ENCODE measurements at places on chromosomes 5 and 9.

DNA sequence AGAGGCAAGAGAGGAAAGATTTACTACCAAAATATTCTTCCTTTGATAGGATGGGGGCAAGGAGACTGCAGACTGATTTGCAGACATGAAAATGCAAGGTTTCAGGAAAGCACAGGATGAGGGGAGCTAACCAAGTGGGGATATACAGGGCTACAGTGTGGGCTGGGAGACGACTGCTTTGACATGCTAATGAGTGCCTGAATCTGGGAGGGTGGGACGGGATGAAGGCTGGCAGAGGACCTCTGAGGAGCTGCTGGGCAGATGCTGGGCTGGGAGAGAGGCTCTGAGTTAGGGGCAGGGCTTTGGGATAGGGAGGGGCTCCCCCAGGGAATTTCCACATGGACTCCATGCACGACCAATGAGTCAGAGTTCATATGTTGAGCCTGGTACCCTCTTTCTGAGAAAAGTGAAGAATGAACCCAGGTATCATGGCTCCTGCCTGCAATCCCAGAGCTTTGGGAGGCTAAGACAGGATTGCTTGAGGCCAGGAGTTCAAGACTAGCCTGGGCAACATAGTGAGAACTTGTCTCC, 4.9 kb upstream of the CPLX2 start:
- DNase-seq, result no peak

DNA sequence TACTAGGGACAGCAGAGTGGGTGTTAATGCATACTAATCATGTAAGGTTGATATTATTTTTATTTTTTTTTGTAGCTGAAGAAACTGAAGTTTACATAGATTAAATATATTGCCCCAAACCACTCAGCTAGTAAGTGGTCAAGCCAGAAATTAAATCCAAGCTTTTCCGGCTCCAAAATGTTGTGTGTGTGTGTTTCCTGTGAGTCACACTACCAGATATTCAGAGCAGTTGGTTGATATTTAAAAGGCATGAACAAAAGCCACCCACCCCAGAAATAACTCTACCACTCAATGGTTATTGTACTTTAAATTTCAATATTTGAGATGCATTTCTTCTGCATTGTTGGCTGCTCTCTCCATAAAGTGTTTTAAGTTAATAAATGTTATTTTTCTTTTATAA, 29.5 kb downstream of the KCNN2 start:
- DNase-seq, result peak; percentile 46

DNA sequence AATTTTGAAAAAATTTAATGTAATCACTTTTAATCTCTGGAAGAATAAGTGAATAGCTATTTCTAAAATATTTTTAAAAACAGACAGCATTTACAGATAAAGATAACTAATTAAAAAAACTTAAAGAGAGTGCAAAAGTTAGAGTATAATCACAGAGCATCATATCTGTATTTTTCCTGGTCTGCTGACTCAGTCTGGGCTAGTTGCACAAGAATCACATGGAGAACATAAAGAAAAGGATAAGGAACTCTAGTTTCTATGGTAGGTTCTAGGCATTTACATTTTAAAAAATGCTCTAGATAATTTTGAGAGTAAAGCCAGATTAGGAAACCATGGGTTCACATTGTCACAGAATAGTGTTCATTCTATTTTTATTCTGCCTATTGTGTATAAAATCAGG, 347.4 kb downstream of the PSAT1 start:
- DNase-seq, result peak; percentile 39

GRCh38 chr5:100722657-100723056, 180.4 kb downstream of the ST8SIA4 start:
- DNase-seq, result no peak

- DNase-seq, result peak; percentile 59
Observed at GRCh38 chr9:105881654-105882349, 187.5 kb downstream of the TMEM38B start.

DNA sequence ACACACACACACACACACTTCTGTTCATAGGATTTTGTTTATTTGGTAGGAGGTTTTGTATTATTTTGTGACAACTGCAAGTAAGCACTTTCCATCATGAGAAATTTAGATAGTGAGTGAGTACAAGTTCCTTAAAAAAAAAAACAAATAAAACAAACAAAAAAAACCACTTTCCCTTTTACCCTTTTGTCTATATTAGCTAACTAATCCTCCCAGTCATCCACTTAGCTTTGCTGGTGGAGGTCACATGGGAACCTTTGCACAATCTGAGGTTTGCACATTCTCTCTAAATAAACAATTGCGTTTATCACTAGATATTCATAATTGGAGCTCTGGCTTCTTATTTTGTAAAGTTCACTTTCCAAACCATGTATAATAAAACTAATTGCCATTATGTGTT, 6.8 kb downstream of the ITGA1 start:
- DNase-seq, result peak; percentile 88

GRCh38 chr5:41415242-41415641, 95.2 kb downstream of the PLCXD3 start:
- peak; percentile 6 for DNase-seq

GRCh38 chr9:94656200-94656599, 16.9 kb upstream of the FBP1 start:
- peak; percentile 41 for DNase-seq

GRCh38 chr5:112485934-112486355, 66.9 kb upstream of the EPB41L4A start:
- DNase-seq, result no peak

DNA sequence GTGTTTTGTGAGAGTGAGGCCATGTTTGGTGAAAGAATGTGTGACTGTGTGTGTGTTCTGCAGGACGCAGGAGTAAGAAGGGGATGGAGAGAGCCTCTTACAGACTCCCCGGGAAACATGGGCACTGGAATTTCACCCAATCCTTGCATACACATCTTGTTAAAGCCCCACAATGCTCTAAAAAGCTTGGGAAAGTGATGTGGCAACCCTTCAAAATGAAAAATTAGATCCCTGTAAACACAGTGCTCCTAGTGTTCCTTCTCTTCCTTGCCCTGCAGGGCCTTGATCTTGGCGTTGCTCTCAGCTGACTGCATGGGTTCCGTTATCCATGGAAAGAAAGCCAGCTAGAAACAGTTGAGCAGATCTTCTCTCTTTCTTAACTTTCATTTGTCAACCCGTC, 701.7 kb downstream of the SEMA5A start:
- DNase-seq, result no peak

GRCh38 chr5:11048760-11049159, 287.7 kb upstream of the DAP start:
- no peak for DNase-seq

DNA sequence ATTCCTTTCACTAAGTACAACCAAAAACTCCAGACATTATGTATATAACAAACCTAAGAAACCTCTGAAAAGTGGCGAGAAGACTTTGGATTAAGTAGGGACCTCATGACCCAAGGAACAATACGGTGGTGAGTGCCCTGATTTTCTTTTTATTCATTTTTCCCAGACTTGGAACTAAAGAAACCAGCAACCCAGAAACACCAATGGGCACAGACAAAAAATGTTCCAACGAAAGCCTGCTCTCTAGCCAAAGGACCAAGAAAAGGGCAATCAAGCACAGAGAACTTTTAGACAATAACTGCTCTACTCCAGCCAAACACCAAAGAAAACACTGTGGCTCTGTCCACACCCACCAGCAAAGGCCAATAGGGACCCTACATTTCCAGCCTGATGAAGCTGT, 66.2 kb upstream of the SSBP2 start:
- no peak for DNase-seq

- peak; percentile 30 for DNase-seq
Observed at GRCh38 chr5:79418276-79418675, 95.7 kb downstream of the HOMER1 start.

DNA sequence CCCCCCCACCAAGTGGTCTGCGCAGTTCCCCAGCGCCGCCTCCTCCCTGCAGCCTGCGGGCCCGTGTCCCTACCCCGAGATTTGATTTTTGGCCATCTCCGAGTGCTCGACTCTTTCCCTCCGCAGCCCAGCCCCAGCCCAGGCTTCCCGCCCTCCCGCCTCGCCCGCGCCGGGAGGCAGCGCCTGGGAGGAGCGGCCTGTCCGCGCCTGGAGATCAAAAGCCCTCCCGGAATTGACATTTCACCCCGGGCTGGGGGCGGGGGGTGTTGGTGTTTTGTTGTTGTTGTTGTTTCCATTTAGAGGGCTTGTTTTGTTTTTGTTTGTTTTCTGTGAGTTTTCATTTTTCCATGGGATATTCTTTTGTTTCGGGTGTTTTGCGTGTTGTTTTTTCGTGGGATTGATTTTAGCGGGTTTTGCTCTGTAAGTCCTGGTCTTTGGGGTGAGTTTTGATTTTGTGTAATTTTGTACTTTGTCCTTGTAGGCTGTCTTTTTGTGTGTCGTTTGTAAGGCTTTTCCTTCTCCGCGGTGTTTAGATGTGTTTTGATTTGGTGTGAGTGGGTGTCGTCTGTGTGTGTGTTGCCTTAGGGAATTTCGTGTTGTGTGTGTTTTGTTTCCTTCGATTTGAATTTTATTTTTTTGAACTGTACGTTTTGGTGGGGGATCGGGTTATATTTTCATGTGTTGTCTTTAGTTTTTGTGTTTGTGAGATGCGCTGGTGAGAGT, 1.7 kb upstream of the PAX5 start:
- DNase-seq, result no peak

DNA sequence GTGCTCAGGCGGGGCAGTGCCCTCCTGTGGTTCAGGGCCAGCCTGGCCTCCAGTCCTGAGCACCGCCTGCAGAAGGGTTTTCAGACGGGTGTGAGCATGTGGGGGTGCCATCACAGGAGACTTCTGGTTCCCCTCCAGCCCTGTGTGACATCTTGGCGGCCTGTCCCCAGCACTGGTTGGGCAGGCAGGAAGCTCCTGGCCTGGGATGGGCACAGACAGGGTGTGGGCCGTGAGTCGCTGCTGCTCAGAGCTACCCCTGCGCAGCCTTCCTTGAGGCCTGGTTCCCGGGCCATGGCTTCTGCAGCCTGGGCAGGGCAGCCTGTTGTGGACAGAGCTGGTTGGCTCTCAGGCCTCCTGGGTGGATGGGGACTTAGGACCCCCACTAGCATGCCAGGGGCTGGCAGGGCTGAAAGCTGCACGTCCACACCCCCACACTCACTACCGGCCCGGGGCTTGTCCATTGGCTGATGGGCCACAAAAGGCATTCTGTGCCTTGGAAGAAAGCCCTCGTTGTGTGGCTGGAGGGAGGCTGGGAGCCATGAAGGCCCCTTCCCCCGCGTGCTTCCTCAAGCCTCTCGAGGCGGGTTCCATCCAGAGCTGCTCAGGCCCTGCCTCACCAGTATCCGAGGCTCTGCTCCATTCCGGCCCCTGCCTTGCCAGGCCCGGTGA, 58.7 kb downstream of the RXRA start:
- no peak for DNase-seq

DNA sequence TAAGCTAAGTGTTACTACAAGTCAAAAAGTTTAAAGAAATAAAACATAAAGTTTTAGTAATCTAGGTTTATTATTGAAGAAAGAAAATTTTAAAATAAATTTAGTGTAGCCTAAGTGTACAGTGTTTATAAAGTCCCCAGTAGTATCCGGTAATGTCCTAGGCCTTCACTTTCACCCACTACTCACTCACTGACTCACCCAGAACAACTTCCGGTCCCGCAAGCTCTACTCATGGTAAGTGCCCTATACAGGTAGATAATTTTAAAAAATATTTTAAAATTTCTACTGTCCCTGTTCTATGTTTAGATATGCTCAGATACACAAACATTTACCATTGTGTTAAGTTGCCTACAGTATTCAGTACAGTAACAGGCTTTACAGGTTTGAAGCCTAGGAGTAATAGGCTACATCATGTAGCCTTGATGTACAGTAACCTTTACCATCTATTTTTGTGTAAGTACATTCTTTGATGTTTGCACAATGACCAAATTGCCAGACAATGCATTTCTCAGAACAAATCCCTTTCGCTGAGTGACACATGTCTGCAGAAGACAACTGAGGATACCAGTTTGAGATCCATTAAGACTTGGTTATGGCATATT, 253.6 kb downstream of the TRIM32 start:
- no peak for DNase-seq

- DNase-seq, result no peak
Observed at GRCh38 chr5:50887889-50888633, 221.6 kb downstream of the PARP8 start.

DNA sequence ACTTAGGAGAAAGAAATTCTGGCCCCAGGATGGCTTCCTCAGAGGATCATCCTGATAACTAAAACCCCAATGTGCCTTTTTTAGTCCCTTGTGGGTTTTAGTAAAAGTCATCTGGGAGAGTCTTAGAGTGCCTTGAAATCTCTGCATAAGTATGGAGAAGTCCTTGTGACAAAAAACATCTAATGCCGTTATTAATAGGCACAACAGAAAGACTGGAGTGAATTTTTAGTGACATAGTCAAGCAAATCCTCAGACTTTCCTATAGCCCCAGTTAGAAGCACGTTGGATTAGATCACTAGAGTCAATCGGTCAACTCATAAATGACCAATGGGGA, 108.2 kb upstream of the MPDZ start:
- DNase-seq, result no peak

GRCh38 chr5:68426586-68426985, 211.0 kb downstream of the PIK3R1 start:
- no peak for DNase-seq

DNA sequence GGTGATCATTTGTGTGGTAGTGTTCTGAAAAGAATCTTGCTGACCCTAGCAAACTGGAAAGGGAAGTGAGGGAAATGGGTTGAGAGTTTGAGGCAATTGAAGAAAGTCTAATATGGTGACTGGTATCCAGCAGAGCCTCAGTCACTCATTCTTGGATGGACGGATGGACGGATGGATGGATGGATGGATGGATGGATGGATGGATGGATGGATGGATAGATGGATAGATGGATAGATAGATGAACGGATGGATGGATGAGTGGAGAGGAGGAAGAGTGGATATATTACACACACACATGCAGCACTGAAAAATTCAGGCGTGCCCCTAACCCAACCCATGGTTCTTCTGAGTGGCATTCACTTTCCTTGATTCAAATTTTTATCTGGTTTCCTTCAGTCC, 277.6 kb downstream of the EBF1 start:
- no peak for DNase-seq

DNA sequence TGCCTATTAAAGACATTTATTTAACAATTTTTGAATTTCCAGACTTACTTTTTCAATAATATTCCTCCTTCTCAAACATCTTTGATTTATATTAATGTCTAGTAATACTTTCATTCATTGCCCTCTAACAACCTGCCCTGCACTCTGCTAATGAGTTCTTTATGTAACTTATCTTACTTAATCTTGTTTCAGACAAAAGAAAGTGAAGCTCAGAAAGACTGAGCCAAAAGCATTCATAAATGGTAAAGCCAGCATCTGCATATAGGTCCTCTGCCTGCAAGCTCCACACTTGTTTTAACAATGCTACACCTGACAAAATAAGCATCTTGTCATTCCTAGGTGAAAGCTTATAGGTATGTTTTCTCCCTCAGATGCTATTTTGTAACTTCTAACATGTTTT, 2.4 kb upstream of the TNPO1 start:
- DNase-seq, result no peak

DNA sequence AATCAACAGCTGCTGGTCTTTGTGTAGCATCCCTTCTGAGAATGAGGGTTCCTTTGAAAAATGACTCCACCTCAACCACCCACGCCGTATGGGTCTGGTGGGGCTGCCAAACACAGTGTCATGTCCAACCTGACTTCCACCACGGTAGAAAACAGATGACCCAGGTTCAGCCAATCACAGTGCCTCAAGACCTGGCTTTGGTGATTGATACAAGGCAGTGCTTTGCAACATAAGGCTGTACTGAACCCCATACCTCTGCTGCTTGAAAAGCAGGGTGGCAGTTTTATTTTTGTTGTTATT, 11.5 kb upstream of the TGFBR1 start:
- DNase-seq, result no peak

GRCh38 chr5:134603059-134603458, 29.6 kb downstream of the SAR1B start:
- DNase-seq, result peak; percentile 82
